RPMI7951 (cell line): ENCODE measurements at places on chromosomes 2 and 18. TPM values are rescaled to one million over a fixed set of nuclear protein-coding genes. Genes with fewer than 3 reads are reported as not detected.
A peak's percentile ranks its signal among the peaks of the same experiment; 100 is the strongest.

GRCh38 chr2:105324732-105325131 is 4.8 kb downstream of the TGFBRAP1 start:
- peak; percentile 86 for DNase-seq

Gene ZAP70
- total RNA-seq: 2.0 and 2.1 TPM in 2 replicates

Gene COLEC12
- total RNA-seq: 95.0 and 103 TPM in 2 replicates

- DNase-seq: no peak
These were observed 96.3 kb upstream of the AQP4 start for GRCh38 chr18:26961839-26962238.

GRCh38 chr2:43000242-43001054 is 208.1 kb upstream of the HAAO start:
- DNase-seq: peak; percentile 40

Gene ALPP
- not detected in 2 replicates for total RNA-seq

Gene SLC4A3
- total RNA-seq: 2.8 and 3.0 TPM in 2 replicates

Gene ARHGEF33
- total RNA-seq: 0.24 and 0.59 TPM in 2 replicates

- no peak for DNase-seq
These were observed 65.8 kb upstream of the IGFBP5 start for GRCh38 chr2:216761133-216761532.

Gene PLGLB2
- total RNA-seq: 0.60 and 1.2 TPM in 2 replicates

- DNase-seq: no peak
These were observed 2.4 kb upstream of the CHRNG start for GRCh38 chr2:232537079-232537478.

DNA sequence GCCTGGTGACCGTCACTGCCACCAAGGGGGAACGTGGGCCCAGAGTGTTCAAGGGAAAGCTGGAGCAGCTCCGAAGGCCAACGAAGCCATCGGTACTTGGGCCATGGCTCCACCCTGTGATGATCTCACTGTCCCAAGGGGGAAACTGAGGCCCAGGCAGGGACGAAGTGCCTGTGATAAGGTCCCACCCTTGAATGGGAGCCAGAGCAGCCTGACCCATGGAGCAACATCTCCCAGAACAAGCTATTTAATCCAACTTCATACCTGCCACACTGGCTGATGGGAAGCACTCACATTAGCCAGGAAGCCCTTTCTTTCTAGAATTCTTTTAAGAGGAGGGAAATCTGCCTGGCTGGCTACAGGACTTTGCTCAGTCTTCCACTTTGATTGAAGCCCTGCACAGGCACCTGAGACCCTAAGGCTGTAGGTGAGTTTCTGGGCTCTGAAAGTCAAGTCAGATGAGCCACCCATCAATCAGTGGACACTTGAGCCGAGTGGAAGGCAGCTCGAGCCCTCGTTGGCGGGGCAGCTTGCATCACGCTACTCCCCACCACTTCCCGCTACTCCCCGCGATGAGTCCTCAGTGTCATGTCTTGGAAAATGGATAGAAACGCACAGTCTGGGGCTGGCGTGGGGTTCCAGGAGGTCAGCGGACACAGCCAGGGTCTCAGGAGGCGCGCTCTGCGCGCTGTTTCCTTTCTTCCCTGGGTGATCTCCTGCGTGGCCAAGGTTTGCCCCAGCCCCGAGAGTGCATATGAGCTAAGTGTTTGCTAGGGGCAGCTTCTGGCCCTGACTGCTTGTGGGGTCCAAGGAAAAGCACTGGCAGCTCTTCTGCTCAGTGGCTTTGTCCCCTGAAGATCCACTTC is 2.5 kb upstream of the HS6ST1 start:
- no peak for DNase-seq

DNA sequence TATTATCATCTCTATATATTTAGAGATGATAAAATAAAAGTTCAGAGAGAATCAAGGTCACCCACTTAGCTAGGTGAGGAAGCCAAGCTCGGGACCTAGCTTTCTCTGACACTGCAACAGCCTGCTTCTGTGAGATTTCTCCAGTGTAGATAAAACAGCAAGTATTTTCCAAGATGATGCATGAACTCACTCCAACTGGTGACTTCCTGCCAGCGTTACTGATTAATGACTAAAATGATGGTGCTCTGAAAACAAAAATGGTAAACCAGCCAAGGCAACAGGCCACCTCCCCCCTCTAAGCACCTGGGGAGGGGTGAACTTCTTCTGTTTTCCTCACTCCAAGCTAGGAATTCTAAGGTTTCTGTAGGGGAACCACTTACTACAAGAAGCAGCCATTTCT is 510.2 kb upstream of the ID2 start:
- DNase-seq: peak; percentile 31

- no peak for DNase-seq
These were observed 98.0 kb downstream of the AAK1 start for GRCh38 chr2:69545477-69545932.

Gene PRKAG3
- not detected in 2 replicates for total RNA-seq
